ENCODE measurements at places on chromosomes 5 and 9. TPM values are rescaled to one million over a fixed set of nuclear protein-coding genes. Genes with fewer than 3 reads are reported as not detected.

GRCh38 chr5:132455614-132456115 is 34.9 kb downstream of the IRF1 start:
- DNase-seq = no peak

GRCh38 chr5:126884269-126884819 is 107.4 kb downstream of the LMNB1 start:
- DNase-seq = peak; percentile 73

- no peak for DNase-seq
Observed at GRCh38 chr9:128715436-128715750, 8.5 kb downstream of the ZDHHC12 start.

- no peak for DNase-seq
Observed at GRCh38 chr5:139389701-139390638, at the start of gene MZB1. Gene MZB1, minus strand, starts transcription at chr5:139389913. Its CDS starts 57 bp downstream, at chr5:139389856.

Gene RAI14
- total RNA-seq = 34.6 TPM

GRCh38 chr5:74059706-74060105 is 433.7 kb downstream of the ARHGEF28 start:
- DNase-seq = no peak

Gene LCN15
- not detected for total RNA-seq

Gene TEX48
- total RNA-seq = not detected

GRCh38 chr9:859251-859650 is 17.8 kb downstream of the DMRT1 start:
- no peak for DNase-seq

GRCh38 chr9:71349218-71349617 is 227.8 kb upstream of the TRPM3 start:
- DNase-seq = no peak

Gene PANK3
- 38.7 TPM for total RNA-seq

GRCh38 chr5:81835814-81836367 is 85.0 kb upstream of the SSBP2 start:
- no peak for DNase-seq

DNA sequence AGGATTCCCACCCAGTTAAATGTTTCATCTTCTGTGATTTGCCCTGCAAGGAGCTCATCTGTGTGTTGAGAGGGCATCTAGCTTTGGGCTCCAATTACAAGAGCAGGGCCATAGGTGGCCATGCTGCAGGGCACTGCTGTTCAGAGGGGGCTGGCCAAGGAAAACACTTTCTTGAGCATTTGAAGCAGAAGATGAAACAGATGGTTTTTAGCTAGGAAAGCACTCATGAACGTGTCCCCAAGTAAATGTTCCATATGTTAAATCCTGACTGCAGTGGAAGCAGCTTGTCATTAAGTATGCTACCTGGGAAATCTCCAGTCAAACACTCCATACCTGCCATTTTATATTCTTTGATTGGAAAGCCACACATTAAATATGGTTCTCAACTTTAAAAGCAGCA is 176.6 kb downstream of the FBXL7 start:
- DNase-seq = no peak

DNA sequence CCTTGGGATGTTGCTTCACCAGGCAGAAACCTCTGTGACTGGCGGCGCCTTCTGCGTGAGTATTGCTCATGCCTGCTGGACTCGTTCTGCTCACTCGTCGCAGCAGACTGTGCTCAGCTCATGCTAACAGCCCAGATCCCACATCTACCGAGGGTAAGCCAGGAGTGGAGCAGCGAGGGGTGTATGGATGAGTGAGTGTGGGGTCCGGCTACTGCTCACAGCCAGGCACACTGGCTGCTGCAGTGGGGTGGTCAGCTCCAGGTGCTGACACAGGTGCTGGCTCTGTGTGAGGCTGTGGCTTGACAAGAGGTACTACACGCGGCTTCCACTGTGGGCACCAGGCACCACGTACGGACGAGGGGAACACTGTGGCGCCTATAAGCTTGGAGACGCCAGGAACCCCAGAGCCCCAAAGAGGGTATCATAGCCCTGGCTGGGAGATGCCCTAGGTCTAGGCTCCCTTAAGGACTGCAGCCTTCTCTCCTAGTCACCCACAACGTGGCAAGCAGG is 47.7 kb upstream of the CDH12 start:
- no peak for DNase-seq

Gene ADAMTS12
- total RNA-seq = 8.1 TPM

DNA sequence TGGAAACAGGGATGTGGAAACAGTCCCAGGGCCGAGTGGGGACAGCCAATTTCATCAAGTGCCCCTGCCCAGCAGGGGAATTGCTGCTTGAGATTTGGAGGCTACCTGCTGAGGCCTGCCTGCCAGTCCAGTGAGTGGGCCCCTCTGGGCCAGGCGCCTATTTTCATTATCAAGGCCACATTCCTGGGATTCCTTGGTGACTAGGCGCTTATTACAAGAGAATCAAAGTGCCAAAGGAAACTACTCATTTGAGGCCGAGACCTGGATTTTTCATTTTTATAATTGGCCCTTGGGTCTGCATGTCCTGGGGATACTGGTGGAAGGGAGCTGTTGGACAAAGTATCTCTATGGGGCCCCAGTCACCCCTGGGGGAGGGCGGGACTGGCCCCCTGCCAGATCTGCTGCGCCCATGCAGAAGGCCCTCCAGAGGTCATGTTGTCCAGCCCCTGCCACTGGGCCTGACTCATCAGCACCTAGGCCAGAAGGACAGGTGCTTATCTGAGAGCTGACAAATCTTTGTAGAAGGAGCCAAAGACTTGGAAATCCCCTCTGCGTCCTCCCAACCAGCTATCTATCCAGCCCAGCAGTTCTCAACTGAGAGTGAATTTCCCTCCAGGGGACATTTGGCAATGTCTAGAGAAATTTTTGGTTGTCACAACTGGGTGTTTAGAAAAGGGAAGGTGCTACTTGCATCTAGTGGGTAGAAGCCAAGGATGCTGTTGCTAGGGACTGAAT is 45.6 kb downstream of the FOXI1 start:
- peak; percentile 100 for DNase-seq

Gene ANXA2R
- total RNA-seq = 4.3 TPM

Gene SV2C
- total RNA-seq = not detected

Gene NPDC1
- 86.9 TPM for total RNA-seq

DNA sequence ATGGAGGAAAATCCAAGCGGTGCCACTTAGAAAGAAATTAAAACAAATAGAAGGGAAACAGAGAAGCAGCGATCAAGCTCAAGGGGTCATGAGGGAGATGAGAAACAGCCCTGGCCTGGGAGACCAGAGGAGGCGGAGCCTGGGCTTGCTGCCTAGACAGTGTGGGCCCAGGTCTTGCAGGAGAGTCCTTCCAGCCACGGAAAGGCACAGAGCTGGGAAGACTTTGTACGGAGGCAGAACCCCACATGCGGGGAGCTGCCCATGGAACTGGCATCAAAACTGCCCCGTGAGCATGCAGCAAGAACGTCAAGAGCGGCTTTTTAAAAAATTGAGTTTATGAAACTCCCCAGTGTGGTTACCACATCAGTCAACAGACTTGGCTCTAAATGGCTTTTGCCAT is 119.4 kb downstream of the IRX1 start:
- no peak for DNase-seq

- no peak for DNase-seq
Observed at GRCh38 chr9:131808291-131808690, 68.4 kb upstream of the RAPGEF1 start.

GRCh38 chr5:1761453-1761755 is 38.2 kb downstream of the MRPL36 start:
- no peak for DNase-seq

DNA sequence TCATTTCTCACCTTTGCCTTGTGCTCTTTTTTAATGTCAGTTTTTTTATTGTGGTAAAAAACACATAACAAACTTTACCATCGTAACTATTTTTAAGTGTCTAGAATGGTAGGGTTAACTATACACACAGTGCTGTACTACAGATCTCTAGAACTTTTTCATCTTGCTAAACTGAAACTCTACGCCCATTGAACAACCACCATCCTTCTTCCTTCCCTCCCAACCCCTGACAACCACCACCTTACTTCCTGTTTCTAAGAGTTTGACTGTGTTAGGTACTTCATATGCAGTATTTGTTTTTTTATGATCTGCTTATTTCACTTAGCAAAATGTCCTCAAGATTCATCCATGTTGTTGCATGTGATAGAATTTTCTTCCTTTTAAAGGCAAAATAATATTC is 54.9 kb downstream of the PSAT1 start:
- no peak for DNase-seq

GRCh38 chr5:1636981-1637638 is 113.3 kb upstream of the LPCAT1 start:
- no peak for DNase-seq

GRCh38 chr9:130111786-130112537 is 58.3 kb downstream of the GPR107 start:
- DNase-seq = no peak

Gene CDH10
- 1.6 TPM for total RNA-seq

DNA sequence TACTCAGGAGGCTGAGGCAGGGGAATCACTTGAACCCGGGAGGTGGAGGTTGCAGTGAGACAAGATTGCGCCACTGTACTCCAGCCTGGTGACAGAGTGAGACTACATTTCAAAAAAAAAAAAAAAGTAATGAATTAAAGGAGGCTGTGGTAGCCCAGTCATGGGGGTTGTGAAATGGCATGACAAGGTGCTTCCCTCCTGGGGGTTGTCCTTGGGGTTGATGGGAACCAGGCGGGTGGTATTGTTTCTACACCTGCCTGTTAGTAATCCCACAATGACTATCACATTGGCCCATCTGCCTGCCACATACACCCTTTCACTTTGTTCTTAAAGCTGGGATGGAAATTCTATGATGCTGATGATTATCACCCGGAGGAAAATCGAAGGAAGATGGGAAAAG is 5.6 kb downstream of the IDNK start:
- DNase-seq = no peak

GRCh38 chr5:96427824-96428223 is 5.2 kb downstream of the PCSK1 start:
- DNase-seq = no peak

GRCh38 chr5:140145256-140145655 is 19.5 kb downstream of the IGIP start:
- no peak for DNase-seq

DNA sequence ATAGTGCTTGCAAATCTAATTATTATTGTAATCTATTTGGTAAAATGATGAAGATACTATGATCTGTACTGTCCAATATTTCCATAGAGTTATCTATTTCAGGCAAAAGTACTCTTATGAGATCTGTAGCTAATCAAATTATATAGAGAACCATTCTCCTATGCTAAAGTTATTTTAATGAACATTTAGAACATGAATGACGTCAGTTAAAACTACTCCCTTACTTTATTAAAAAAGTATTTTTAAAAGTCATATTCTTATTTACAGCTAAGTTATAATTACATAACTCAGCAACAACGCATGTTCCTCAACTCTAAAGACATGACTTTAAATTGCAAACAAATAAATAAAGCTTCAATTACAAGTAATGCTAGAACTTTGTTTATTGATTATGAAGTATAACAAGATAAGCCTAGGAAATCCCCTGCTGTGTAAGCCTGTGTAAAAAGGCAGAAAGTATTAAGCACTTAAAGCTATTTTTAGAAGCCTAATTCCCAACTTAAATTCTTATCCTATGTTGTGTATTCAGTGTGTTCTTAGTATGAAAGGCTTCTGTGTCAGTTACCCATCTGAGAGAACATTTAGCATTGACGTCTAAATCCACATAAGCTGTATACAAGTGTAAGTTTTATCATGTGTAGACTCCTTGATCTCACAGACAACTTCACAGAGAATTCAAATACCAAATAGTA is 285.7 kb downstream of the HCN1 start:
- no peak for DNase-seq

All from MG63 (cell line).